ENCODE measurements at places on chromosomes 7 and 10.

DNA sequence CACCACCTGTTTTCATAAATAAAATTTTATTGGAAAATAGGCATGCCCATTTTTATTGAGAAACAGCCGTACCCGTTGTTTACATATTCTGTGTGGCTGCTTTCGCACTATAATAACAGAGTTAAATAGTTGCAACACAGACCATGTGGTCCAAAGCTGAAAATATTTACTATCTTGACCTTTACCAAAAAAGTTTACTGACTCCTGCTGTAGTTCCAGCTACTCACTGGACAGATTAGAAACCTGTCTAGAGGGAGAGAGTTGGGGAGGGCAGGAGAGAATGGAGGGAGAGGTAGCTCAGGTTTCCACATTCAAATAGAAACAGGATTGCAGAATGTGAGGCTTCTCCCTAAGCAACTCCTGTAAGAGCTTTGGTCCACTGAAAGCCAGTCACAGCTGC, 55.1 kb upstream of the GLCCI1 start:
- DNase-seq, result no peak

DNA sequence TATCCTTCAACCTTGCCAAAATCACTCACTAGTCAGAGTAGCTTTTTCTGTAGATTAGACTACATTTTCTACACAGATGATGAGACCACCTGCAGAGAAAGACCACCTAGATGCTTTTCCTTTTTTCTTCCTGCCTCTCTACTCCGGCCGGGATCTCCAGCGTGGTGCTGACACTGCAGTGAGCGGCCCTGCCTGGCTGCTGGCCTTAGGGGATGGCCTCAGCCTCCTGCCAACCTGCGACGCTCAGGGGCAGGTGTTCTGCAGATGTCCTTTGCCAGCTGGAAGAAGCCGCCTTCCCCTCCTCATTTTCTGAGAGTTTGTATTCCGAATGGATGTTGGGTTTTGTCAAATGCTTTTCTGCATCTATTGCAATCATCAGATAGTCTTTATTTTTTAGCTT, 43.5 kb upstream of the NKX6-2 start:
- DNase-seq, result no peak

GRCh38 chr7:55411844-55412243, 46.7 kb downstream of the LANCL2 start:
- no peak for DNase-seq

DNA sequence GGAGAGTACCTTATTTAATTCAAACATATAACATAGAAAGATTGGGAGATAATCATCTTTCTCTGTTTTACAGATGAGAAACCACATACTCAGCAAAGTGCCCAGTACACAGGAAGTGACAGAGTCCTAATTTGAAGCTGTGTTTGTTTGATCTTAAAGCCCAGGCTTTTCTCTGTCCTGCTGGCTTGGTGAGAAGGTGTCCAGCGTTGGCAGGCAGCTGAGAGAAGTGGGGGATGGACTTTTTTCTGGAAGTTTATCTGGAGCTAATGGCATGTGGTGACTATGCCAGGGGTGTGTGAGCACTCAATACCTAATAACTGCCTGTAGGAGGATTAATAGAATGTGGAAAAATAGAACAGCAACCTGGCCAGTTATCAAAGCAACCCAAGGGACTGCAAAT, 60.8 kb downstream of the NPSR1 start:
- DNase-seq, result no peak

- DNase-seq, result no peak
Measured at GRCh38 chr7:39085590-39086049, 107.9 kb downstream of the POU6F2 start.

GRCh38 chr7:94311515-94311914, 83.2 kb upstream of the COL1A2 start:
- DNase-seq, result no peak

DNA sequence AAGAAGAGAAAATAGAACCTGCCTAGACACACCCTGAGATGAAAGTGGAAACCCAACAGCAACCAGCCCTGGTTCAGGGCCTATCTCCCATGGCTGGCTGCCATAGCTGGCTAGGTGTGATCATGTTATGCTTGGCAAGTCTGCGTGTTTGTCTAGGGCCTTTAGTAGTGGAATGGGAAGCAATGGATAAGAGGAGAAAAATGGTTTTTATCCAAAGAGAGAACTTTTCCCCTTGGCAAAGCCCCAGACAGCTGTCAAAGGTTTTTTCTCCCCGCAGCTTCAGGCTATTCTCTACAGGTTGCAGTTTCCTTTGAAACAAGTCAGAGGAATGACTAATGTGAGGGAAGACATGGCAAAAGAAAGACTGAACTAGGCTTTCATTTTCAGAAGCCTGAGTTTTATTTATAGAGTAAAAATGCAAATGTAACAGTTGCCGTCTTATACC, 161.5 kb downstream of the SEMA3D start:
- no peak for DNase-seq

GRCh38 chr10:17528306-17528862, 74.0 kb upstream of the ST8SIA6 start:
- DNase-seq, result no peak

DNA sequence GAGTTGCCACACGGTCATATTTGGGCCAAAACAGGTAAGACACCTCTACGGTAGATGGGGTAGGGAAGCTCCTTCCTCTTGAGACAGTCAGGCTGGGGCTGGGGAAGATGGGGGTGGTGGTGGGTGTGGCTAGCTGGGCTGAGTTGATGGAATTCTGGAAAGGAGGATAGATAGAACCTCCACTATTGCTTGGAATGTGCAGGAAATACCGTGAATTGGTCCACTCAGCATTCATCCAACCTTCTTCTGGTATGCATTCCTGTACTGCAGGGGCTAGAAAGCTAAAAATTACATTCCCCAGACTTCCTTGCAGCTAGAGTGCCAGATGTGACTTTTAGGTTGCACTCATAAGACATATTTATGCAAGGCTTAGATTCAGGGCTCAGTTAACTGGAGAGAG, 24.8 kb downstream of the TLX1 start:
- no peak for DNase-seq

- no peak for DNase-seq
Measured at GRCh38 chr7:34128762-34129161, 223.4 kb downstream of the BMPER start.

GRCh38 chr10:79053481-79054202, 15.1 kb upstream of the ZMIZ1 start:
- no peak for DNase-seq

DNA sequence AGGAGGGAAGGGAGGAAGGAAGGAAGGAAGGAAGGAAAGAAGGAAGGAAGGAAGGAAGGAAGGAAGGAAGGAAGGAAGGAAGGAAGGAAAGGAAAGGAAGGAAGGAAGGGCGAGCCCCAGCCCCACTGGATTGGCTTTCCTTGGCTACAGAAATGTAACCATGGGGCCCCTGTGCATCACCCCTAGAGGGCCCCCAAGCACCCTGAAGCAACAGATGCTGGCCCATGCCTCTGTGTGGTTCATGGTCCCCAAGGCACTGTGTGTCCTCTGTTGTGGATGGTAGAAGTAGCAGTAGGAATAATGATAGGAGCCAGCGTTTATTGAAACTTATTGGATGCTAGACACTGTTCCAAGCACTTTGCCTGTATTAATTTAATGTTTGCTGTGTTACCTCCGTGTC, 116.6 kb upstream of the MACROH2A2 start:
- no peak for DNase-seq

DNA sequence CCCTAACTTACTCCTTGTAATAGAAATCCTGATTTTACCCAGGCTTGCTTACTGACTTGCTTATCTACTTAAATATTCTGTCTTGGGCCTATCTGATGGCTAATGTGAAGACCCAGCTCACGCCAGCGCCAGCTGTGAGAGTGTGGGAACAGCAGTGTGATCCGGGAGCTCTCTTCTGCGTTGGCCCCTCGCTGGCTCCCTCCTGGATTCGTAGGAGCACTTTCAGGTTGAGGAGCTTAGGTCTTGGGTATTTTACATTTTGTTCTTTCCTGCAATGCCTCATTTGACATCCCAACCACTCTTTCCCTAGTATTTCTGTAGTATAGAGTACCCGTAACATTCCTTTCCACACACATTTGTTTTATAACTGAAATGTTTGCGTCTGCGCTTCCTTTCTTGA, 51.7 kb downstream of the CREM start:
- DNase-seq, result no peak

Measured in stimulated activated CD4-positive, alpha-beta T cell treated with anti-CD3 and anti-CD28 coated beads, Interleukin-12 subunit alpha, Interleukin-12 subunit beta, amount 100 ng/mL, for 4 hours (primary cell).